ENCODE measurements at places on chromosomes 6 and 20.

DNA sequence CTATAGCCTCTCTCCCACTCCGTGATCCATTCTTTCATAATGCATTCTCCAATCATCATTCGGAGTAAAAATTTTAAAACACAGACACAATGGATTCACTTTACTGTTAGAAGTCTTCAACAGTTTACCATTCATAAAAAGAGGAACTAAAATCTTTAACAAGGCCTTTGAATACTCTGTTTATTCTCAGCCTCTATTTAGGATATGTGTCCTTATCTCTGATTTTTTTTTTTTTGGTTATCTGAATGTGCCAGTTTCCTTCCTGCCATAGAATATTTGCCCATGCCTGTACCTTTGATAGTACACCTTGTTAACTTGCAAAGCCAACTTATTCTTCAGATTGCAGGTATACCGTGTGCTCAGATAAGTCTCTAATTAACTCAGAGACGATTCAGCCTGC is 11.1 kb downstream of the CRISP1 start:
- no peak for DNase-seq

GRCh38 chr20:23195636-23196035 is 109.5 kb upstream of the CD93 start:
- DNase-seq, result no peak

GRCh38 chr6:129448965-129449364 is 261.0 kb downstream of the ARHGAP18 start:
- DNase-seq, result no peak

DNA sequence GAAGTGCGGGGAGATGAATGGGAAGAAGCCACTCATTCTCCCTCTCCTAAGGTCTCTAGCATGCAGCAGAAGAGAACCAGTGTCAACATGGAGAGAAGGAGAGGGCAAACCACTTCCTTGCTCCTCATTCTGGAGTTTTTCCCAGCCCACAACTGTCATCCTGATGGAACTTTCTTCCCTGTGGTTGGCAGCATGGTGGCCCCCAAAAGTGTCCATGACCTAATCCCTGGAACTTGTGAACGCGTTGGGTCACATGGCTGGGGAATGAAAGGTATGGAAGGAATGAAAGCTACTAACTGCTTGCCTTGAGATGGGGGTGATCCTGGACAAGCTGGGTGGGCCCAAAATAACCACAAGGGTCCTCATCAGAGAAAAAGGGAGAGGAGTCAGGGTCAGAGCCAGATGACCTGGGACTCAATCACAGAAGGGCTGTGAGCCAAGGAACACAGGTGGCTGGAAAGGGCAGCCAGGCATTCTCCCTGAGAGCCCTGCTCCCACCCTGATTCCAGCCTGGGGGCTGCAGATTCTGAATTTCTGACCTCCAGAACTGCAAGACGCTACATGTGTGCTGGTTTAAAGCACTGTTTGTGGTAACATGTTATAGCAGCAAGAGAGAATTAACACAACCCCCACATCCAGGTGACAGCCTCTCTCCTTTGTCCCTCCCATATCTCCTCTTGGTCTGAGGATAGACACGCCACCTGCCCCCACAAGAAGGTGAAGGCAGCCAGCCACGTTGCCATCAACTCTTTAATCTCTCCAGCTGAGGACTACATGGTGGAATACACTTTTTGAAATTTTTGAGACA is 63.2 kb downstream of the PYGB start:
- DNase-seq, result no peak

- DNase-seq, result no peak
Measured at GRCh38 chr6:70336996-70337742, 34.3 kb upstream of the COL9A1 start.

DNA sequence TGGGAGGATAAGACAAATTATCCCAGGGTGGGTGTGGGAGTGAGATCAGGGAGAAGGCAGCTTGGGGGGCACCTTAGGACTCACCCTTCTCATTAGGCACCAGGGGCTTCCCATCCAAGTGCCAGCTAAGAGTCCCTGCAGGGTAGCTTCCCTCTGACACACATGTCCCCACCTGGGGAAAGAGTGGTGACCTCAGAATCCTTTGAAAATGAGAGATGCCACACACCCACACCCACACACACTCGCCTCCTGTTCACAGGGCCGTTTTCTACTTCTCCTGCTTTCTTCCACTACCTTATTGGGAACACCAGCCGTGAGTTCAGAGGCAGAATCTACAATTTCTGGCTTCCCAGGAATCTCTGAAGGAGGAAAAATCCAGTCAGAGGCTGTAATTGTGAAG is 1.0 kb downstream of the AGER start:
- DNase-seq, result no peak

Measured in BE2C (cell line).